ENCODE measurements at places on chromosomes 7 and 10. TPM values are rescaled to one million over a fixed set of nuclear protein-coding genes. Genes with fewer than 3 reads are reported as not detected.

GPER1 gene
- not detected for total RNA-seq

IRF5 gene
- 1.7 TPM for total RNA-seq

IGFBP1 gene
- not detected for total RNA-seq

CAV2 gene
- total RNA-seq = 150 TPM

C10orf62 gene
- not detected for total RNA-seq

THNSL1 gene
- total RNA-seq = 2.3 TPM

NPY4R gene
- total RNA-seq = not detected

AKR1B15 gene
- not detected for total RNA-seq

SLC26A5 gene
- not detected for total RNA-seq

CD36 gene
- total RNA-seq = 0.15 TPM

FAM131B gene
- 1.4 TPM for total RNA-seq

FGFBP3 gene
- total RNA-seq = 0.30 TPM

ATP6V0A4 gene
- under 0.01 TPM for total RNA-seq

RBP3 gene
- total RNA-seq = not detected
